ENCODE measurements at places on chromosomes 13 and 19.

GRCh38 chr19:30449078-30449590 is 77.0 kb downstream of the ZNF536 start:
- no peak for DNase-seq

GRCh38 chr13:42708391-42708790 is 73.0 kb upstream of the FAM216B start:
- no peak for DNase-seq

DNA sequence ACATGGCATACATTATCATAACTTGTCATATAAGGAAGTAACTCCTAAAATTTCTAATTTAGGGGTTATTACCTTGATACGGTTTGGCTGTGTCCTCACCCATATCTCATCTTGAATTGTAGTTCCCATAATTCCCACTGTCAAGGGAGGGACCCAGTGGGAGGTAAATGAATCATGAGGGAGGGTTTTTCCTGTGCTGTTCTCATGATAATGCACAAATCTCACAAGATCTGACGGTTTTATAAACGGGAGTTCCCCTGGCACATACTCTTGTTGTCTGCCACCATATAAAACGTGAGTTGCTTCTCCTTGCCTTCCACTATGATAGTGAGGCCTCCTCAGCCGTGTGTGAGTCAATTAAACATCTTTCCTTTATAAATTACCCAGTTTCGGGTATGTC is 76.0 kb downstream of the ZDHHC20 start:
- DNase-seq: no peak

- DNase-seq: no peak
These were observed 4.7 kb upstream of the TLE2 start for GRCh38 chr19:3033595-3034405.

DNA sequence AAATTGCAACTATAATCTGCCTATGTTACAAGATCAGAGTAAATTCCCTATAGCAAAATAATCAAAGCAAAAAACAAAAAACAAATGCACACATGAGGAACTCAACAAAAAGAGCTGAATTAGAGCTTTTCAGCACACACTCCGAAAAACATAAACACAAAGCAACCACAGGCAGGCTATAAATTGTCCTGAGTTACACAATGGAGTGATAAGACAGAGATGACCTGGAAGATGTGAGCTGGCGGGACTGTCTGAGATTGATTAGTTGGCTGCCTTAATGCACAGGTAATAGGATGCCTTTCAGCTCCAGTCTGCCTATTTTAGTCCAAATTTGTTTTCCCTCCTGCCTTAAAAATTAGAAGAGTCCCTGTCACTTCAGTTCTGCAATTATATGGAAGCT is 159.0 kb upstream of the FNDC3A start:
- DNase-seq: no peak

GRCh38 chr19:34734537-34735103 is 577 bp downstream of the ZNF181 start:
- no peak for DNase-seq

DNA sequence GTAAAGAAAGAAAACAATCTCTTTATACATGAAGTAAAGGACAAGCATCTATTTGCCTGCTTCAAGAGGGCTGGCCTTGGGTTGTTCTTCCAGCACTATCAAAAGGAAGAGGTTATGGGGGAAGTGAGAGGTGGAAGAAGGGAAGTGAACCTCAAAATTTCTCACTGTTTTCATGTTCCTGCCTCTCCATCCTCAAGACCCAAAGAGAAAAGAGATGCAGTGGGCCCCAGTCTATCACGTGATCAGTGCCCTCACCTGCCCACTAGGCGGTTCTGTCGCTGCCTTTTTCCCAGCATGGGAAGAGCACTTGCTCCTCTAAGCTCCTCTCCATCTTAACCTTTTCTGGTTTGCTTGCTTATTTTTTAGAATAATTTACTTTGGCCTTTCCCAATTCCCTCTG is 6.2 kb upstream of the USP12 start:
- no peak for DNase-seq

DNA sequence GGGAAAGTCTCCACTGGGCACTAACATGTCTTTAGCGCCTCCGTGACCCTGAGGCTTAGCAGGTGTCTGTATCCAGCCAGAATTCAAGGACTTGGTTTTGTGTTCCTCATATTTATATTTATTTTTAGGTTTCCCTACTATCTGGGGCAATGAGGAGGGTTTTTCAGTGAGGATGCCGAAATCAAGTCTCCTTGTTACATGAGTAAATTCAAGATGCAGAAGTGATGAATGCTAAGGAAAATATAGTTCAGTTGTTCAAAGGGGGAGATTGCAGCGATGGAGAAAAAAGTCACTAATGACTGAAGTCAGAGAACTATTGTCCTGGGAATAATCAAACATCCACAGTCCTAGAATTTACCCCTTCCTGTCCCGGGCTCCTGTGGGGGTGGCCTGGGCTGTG is 791 bp upstream of the ADGRE2 start:
- no peak for DNase-seq

DNA sequence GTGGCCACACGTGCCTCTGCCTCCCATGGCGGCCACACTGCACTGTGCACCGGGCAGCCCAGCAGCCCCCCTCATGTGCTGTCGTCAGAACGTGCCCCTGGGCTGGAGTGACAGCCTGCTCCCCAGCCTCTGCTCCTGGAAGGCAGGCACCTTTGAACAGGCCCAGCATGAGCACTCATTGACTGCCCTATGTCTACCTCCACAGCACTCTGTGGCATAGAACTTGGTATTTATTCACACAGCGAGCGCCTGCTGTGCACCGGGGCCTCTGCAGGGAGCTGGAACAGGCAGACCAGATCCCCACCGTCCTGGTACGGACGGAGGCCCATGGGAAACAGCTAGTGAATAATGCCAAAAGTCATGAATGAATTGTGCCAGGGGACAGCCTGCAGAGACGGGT is 53.7 kb downstream of the DPF1 start:
- DNase-seq: no peak

DNA sequence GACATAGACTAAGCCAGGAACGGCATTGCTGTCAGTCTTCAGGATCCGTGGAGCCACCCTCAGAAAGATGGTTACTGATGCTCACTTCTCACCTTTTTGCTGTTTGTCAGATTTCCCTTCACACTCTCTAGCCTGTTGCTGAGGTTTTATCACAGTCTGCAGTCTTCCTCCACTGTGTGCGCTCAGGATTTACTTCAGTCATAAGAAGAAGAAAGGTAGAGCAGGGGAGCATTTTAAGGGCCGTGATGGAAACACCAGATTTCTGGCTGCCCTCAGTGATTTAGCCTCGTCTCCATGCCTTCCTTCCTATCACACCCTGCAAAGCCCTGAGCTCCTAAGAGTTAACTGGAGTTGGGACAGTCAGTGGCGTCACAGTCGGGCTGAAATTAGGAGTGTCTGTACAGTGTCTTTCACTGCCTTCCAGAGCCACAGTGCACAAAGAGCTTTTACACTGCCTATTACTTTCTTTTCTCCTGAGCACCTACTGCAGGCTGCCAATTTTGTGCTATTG is 60.0 kb upstream of the GPR183 start:
- no peak for DNase-seq

GRCh38 chr13:36815062-36815461 is 4.0 kb upstream of the RFXAP start:
- DNase-seq: peak; percentile 3

GRCh38 chr13:35210261-35210660 is 266.2 kb downstream of the MAB21L1 start:
- peak; percentile 0 for DNase-seq

GRCh38 chr13:38528986-38529385 is 157.9 kb upstream of the FREM2 start:
- no peak for DNase-seq

DNA sequence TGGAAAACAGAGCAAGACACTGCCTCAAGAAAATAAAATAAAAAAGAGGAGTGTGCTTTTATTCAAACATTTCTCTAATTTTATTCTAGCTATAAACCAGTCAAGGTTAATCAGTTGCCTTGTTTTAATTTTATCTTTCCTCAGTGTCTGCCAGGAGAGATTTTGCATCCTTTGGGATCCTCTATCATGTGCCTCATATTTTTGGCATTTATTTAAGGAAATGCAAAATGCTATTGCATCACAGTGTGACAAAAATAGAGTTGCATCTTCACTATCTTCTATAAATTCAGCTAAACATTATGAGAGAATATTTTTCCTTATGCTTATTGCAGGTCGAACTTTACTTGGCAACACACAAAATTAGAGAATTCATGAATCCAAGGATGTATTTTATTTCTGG is 639.0 kb upstream of the KLF12 start:
- no peak for DNase-seq

DNA sequence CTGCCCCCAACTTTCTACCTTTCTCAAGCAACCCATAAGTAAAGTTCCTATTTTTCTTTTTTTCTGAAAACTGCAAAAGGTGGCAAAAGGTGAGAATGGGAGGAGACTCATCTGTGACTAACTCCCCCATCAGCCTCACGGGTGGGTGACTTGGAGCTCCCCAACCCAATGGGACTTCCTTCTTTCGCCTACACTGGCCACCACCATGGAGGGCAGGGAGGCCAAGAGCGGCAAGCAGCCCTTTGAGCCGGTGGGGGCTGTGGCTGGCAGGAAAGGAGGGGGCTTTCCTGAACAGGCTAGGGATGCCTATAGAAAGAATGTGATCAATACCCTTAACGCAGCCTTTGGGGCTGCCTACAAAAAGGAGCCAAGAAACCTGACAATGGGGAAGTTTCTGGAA is 16.5 kb downstream of the IRS2 start:
- DNase-seq: no peak

DNA sequence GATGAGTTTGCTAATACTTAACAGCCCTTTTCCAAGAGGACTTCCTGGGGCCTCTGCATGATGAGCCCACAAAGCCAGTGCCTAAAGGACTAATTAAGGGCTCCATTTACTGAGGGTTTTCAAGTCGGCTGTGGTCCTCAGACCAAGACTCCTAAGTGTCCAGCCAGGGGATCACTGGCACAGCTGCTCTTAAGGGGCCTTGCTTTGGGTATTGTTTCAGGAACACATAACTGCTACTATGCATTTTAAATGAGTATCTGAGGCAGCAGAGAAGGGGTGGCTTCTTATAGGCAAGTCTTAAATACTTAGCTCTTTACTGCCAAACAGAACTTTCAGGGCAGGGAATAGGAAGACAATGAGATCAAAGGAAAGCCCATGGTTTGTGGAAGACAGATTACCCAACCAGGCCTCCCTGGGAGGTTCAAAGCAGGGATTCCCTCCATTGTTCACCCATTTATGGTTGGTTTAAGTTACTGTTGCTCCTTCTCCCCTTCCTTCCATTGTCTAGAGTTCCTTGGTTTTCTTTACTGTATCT is 61.9 kb downstream of the TNFRSF19 start:
- DNase-seq: no peak

- DNase-seq: no peak
These were observed 281.3 kb upstream of the SOX21 start for GRCh38 chr13:94993616-94994015.

DNA sequence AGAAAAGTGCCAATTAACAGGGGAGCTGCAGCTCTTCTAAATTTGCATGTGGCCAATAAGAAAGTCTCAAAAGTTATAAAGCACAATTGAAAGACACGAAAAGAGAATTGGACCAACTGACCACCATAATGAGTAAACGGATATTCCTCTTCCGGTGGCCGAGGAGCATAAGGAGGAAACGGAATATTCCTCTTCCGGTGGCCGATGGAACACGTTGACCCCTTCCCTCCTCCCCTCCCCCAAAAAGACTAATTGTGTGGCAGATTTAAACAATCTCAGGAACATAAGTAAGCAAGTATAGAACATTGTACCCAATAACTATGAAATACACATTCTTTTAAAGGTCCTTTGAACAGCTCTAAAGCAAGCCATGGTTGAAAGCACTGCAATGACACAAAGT is 41.2 kb upstream of the TUBGCP3 start:
- no peak for DNase-seq

- DNase-seq: no peak
These were observed 2.4 kb upstream of the TMED1 start for GRCh38 chr19:10838377-10838776.

DNA sequence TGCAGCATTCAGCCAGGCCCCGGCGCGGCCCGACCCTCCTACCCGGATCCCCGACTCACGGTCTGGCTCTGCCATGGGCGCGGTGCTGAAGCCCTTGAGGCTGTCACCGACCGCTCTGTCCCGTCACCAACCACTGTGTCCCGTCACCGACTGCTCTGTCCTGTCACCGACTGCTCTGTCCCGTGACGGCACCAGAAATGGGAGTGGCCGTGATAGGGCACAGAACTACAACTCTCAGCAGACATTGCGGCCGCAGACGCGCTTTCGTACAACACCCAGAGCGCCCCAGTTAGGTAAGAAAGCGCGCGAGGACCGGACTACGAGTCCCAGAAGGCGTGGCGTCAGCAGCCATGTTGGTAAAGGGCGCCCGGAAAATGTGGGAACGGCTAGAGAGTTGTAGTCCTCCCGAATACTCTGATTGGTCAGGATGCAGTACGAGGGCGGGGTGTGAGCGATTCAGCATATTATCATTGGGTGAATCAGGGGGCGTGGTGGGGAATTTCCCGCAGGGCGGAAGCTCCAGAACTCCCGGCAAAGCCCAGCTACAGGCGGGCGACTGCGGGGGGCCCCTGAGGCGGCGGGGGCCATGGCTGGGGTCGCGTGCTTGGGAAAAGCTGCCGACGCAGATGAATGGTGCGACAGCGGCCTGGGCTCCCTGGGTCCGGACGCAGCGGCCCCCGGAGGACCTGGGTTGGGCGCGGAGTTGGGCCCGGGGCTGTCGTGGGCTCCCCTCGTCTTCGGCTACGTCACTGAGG is at the start of the genes NFKBIB and SIRT2:
Gene NFKBIB, plus strand, starts transcription at position 523 of the 755 bp plus-strand sequence. Its CDS starts 64 bp downstream, at position 587.
Gene SIRT2, minus strand, starts transcription at position 172 of the 755 bp plus-strand sequence. Its CDS starts 97 bp downstream, at position 75.
- DNase-seq: peak; percentile 100

GRCh38 chr13:25252225-25252624 is 35.1 kb downstream of the MTMR6 start:
- no peak for DNase-seq

DNA sequence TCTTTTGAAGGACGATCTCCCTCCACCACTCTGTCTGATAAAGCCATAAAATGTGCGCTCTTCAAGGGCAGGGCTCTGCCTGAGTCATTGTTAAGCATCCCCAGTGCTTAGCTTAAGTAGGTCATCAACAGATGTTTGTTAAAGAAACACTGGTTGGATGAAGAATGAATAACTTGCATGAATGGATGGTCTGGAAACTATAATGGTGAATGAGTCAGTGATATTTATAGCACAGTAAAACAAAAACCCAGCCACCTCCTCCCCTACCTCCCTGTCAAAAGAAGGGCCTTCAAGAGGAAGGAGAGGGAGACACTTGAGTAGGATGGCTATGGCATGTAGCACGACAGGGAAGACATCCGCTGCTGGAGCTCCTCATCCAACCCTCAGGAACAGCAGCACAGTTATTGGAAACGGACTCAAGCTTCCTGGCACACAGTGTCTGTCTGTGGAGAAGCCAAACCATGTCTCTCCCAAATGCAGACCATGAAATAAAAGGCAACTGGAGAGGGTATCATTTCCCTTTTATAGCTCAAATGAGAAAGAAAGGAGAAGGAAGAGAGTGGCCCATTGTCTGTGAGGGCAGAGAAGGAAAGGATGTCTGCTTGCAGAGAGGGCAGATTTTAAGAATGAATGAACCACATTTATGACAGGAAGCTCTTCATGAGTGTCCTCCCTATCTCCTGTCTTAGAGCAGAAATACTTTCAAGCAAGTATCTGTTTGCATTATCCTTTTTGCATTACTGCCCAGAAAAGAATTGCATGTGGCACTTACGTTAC is 183.5 kb upstream of the UBL3 start:
- DNase-seq: peak; percentile 26
